ENCODE measurements at places on chromosomes 7 and 10. TPM values are rescaled to one million over a fixed set of nuclear protein-coding genes. Genes with fewer than 3 reads are reported as not detected.
A peak's percentile ranks its signal among the peaks of the same experiment; 100 is the strongest.

SLC29A4 gene
- total RNA-seq: 7.7 TPM

JAZF1 gene
- total RNA-seq: 20.7 TPM

AKR1C4 gene
- not detected for total RNA-seq

MYH16 gene
- not detected for total RNA-seq

CRYGN gene
- 1.4 TPM for total RNA-seq

NPSR1 gene
- total RNA-seq: 0.59 TPM

ATP5MK gene
- total RNA-seq: 433 TPM

HGF gene
- 4.3 TPM for total RNA-seq

LRRD1 gene
- 0.89 TPM for total RNA-seq

DNA sequence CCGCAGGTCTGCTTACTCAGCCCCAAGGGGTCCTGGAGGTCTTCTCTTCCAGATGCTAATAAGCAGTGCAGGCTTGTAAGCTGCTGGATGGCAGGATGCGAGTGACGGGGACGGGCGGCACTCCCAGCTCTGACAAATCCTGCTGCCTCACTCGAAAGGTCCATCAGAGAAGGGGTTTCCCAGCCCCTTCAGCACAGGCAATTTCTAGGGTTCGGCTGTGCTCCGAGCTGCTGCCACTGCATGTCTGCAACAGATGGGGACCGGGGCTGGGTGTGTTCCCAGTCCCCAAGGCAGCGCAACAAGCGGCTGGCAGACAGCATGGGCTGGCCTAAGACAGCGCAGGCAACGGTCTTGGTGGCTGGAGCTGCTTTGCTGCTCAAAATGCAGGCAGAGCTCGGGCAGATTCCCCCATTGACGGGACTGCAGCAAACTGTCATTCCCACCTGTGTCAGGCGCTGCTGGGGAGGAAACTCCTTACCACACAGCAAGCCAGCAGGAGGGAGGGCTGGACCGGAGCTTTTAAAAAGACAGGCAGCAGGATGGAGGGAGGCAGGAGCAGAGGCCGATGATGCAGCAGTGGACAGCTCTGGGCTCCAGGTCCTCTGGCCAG lies 62.4 kb downstream of the PRKAG2 start:
- peaks cover 44% of the 10 kb centered on the region for H3K4me1 ChIP-seq
- peak overlapping the region; percentile 4 for H3K4me3 ChIP-seq
- H3K36me3 ChIP-seq: no peaks in the 10 kb centered on the region
- no peak for DNase-seq
- H3K27me3 ChIP-seq: peaks cover 5% of the 10 kb centered on the region

- H3K27me3 ChIP-seq: no peaks in the 10 kb centered on the region
- no peak overlapping the region for H3K27ac ChIP-seq
- no peak for DNase-seq
Observed at GRCh38 chr10:125084191-125084613, 76.2 kb downstream of the CTBP2 start.

DNA sequence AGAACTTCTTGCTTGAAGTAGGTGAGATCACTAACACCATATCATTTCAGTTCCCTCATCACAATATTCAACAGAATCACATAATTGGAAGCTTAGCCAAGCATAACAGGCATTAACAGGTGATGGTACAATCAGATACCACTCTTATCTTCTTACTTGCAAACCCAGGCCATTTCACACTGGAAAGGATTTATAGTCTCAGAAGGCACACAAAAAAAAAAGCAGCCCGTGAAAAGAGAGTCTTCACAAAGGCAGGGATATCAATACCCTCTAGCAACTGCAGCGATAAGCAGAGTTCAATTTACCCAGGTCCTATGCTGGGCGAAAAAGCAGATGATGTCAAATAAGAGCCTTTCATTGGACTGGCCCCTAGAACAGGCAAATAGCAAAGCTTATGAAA lies 1082.4 kb downstream of the XPNPEP1 start:
- DNase-seq: no peak
- H3K4me3 ChIP-seq: no peak overlapping the region
- no peak overlapping the region for H3K27ac ChIP-seq
- H3K36me3 ChIP-seq: no peaks in the 10 kb centered on the region
- no peaks in the 10 kb centered on the region for H3K4me1 ChIP-seq
- H3K27me3 ChIP-seq: no peaks in the 10 kb centered on the region

DNA sequence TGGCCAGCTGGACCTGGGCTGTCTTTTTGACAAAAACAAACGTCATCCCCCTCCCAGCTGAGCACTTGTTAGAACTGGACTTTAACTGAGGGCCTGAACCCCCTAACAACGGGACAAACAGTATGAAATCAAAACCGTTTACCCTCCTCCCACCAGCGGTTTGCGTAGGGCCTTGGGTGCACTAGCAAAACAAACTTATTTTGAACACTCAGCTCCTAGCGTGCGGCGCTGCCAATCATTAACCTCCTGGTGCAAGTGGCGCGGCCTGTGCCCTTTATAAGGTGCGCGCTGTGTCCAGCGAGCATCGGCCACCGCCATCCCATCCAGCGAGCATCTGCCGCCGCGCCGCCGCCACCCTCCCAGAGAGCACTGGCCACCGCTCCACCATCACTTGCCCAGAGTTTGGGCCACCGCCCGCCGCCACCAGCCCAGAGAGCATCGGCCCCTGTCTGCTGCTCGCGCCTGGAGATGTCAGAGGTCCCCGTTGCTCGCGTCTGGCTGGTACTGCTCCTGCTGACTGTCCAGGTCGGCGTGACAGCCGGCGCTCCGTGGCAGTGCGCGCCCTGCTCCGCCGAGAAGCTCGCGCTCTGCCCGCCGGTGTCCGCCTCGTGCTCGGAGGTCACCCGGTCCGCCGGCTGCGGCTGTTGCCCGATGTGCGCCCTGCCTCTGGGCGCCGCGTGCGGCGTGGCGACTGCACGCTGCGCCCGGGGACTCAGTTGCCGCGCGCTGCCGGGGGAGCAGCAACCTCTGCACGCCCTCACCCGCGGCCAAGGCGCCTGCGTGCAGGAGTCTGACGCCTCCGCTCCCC lies at the start of gene IGFBP1:
IGFBP1 (plus strand) TSS at position 304 of the 808 bp plus-strand sequence; CDS start at position 469, 165 bp downstream.
- peaks cover 21% of the 10 kb centered on the region for H3K4me1 ChIP-seq
- no peak for DNase-seq
- H3K27ac ChIP-seq: peak within 1 kb of the TSS; percentile 19
- H3K36me3 ChIP-seq: no peaks in the 10 kb centered on the region
- peaks cover 18% of the 10 kb centered on the region for H3K27me3 ChIP-seq

DNA sequence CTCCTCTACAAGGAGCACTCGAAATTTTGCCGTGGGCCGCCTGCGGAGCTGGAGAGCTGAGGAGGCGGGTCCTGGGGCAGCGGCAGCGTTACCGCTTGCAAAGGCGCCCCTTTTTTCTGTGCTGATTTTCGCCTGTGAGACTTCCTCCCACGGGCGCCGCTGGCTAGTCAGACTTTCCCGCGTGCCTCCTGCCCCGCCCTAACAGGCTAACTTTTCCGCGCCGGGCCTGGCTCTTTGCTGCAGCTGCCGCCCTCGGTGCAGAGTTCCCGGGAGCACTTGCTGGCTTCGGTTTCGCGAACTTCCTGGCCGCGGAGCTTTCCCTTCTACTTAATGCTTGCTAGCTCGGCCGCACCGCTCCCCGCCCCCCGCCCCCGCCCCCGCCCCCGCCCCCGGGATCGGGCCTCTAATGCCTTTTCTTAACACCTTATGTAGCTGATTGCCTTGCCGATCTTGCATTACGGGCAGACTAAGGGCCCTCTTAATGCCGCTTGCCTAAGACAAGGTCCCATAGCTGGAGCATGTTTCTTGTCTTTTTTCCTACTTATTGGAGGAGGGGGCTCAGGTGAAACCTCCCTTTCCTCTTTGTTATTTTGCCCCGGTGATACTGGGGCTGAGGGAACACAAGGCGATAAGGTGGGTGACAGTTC lies 37.9 kb upstream of the RASGEF1A start:
- peak overlapping the region; percentile 30 for H3K4me3 ChIP-seq
- peaks cover 13% of the 10 kb centered on the region for H3K4me1 ChIP-seq
- no peak for DNase-seq

DNA sequence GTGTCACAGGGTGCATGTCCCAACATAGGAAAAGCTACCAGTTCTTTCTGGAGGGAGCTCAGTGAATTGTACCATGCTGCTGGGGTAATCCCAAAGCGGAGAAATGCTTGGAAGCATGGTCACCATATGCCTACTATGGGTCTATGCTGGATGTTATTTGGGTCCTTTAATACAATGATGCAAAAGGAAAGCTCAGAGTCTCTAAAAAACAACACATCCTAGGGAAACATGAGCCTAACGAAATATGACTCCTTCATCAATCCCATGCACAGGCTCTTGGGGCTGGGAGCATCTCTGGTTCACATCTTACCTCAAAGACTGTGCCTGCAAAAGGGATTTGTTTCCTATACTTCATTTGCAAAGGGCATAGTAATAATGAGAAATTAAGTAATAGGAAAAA lies 65.2 kb downstream of the CUBN start:
- no peaks in the 10 kb centered on the region for H3K27me3 ChIP-seq
- no peak for DNase-seq
- no peak overlapping the region for H3K4me3 ChIP-seq
- H3K27ac ChIP-seq: no peak overlapping the region

DNA sequence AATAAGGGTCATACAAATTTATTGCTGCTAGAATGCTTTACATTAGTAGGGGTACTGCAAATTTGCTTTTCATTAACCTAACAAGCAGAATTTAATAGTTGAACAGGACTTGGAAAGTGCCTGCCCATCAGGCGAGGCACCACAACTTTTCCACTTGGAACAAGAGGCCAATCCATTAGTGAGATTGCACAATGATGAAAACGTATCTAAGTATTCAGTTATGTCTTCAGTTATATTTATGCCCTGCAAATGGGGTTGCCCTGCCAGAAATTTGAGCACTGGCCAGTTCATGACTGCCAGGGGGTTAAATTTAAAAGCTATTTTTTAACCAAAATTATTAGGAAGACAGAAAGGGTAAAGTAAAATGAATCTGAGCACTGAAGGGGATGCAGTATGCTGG lies 111.1 kb upstream of the PALS2 start:
- no peaks in the 10 kb centered on the region for H3K36me3 ChIP-seq
- DNase-seq: no peak
- no peaks in the 10 kb centered on the region for H3K4me1 ChIP-seq
- H3K27me3 ChIP-seq: no peaks in the 10 kb centered on the region

DNA sequence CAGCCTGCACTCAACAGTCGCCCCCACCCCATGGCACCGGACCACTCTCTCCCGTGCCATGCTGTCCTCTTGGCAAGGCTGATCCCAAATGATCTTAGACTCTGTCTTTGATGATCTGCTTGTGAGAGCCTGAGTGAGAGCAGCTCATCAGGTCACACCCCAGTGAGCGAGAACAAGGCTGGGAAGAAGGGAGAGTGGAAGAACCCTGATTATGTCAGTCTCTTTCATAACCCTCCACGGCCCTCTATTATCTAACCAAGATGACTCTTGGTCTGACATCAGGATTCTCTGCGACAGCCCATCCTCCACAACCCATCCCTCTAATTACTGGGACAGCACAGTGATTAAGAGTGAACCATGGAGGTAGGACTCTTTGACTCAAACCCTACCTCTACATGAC lies 53.1 kb upstream of the C7orf33 start:
- H3K4me3 ChIP-seq: no peak overlapping the region
- H3K27ac ChIP-seq: no peak overlapping the region
- no peaks in the 10 kb centered on the region for H3K36me3 ChIP-seq
- peaks cover 5% of the 10 kb centered on the region for H3K4me1 ChIP-seq
- no peak for DNase-seq

DNA sequence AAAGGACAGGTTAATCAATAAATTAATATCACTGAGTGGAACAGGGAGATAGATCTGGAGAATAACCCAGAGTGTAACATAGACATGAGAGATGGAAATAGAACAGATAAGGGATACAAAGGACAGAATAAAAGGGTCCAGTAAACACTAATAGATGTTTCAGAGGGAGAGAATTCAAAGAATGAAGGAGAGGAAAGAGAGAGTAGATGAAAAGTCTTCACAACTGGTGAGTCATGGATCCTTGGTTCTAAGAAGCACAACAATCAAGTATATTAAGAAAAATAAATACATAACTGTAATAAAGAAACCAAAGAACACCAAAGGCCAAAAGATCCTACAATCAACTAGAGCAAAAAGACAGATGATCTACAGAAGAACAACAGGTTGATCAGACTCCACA lies 66.3 kb downstream of the BEND7 start:
- DNase-seq: no peak
- H3K27ac ChIP-seq: no peak overlapping the region
- no peak overlapping the region for H3K4me3 ChIP-seq
- H3K4me1 ChIP-seq: peaks cover 2% of the 10 kb centered on the region
- H3K36me3 ChIP-seq: no peaks in the 10 kb centered on the region
- H3K27me3 ChIP-seq: no peaks in the 10 kb centered on the region

DNA sequence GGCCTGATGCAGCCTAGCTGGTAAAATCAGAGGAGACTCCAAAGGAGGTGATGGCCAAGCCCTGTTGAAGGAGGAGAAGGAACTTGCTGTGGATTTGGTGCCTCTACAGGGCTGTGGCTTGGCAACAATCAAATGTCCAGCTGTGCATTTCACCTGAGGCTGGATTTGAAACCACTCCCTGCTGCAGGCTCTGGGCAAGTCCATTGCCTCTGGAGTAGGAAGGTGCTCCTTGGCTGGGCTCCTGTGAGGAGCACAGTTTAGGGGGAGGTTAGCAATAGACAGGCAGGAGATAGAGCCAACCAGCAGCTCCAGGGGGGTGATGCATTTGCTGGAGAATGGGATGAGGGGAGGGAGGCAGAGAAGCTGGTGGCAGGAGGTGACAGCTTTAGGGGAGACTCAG lies 26.5 kb downstream of the CDH23 start:
- H3K4me3 ChIP-seq: no peak overlapping the region
- H3K27ac ChIP-seq: no peak overlapping the region
- DNase-seq: no peak
- no peaks in the 10 kb centered on the region for H3K4me1 ChIP-seq
- no peaks in the 10 kb centered on the region for H3K27me3 ChIP-seq

DNA sequence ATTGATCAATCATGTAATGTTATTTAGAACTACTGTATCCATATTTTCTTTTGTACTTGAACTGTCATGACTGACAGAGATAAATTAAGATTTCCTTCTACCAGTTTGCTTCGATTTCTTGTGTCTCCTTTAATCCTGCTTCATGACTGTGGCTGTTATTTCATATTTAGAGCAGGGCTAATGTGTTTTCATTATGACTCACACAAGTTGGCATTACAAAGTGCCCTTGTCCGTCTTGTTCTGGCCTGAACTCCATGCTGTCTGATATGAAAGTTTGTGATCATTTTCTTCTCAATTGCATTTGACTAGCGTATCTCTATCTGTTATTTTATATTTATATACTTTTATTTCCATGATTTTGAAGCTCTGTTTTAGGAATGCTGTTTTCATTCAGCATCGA lies 344.1 kb upstream of the PRKCQ start:
- DNase-seq: no peak
- H3K27ac ChIP-seq: no peak overlapping the region
- no peaks in the 10 kb centered on the region for H3K27me3 ChIP-seq
- H3K4me3 ChIP-seq: no peak overlapping the region
- H3K36me3 ChIP-seq: no peaks in the 10 kb centered on the region
- no peaks in the 10 kb centered on the region for H3K4me1 ChIP-seq

DNA sequence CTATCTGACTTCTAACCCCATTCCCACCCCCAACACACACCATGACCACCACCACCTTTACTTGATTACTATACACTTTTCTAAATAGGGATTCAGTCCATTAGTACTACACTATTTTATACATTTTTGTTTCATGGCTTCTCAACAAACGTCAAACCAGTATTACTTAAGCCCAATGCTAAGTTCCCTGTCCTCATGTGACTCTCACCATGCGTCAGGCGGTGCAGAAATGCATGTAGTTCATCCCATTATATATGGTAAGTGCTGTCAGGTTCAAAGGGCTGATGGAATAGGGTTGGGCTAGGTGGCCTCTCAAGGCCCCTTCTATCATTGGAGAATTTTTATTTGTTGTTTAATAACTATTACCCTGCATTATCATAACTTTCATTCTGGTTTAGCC lies 19.5 kb upstream of the VPS41 start:
- DNase-seq: no peak
- H3K4me1 ChIP-seq: no peaks in the 10 kb centered on the region
- H3K27ac ChIP-seq: no peak overlapping the region
- no peak overlapping the region for H3K4me3 ChIP-seq
